ENCODE measurements at places on chromosomes 7 and 10.

GRCh38 chr7:100430493-100431285 is 1.1 kb downstream of the MEPCE start:
- DNase-seq = no peak

DNA sequence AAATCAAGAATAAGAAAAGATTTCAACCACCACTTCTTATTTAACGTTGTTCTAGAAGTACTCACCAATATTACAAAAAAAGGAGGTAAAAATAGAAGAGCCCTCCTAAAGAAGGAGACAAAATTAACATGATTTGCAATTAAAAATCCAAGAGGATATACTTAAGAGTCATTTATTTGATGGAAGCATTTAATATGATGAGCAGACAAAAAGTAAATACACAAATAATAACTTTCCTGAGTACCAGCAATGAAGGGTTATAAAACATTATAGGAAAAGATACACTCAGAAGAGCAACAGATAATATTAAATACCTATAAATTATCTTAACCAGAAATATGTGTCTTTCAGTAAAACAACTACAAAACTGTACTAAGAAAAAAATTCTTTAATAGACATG is 106.9 kb upstream of the STK17A start:
- no peak for DNase-seq

- no peak for DNase-seq
Observed at GRCh38 chr10:132094581-132095234, 29.0 kb downstream of the JAKMIP3 start.

- no peak for DNase-seq
Observed at GRCh38 chr10:51659344-51659743, 40.1 kb downstream of the CSTF2T start.

DNA sequence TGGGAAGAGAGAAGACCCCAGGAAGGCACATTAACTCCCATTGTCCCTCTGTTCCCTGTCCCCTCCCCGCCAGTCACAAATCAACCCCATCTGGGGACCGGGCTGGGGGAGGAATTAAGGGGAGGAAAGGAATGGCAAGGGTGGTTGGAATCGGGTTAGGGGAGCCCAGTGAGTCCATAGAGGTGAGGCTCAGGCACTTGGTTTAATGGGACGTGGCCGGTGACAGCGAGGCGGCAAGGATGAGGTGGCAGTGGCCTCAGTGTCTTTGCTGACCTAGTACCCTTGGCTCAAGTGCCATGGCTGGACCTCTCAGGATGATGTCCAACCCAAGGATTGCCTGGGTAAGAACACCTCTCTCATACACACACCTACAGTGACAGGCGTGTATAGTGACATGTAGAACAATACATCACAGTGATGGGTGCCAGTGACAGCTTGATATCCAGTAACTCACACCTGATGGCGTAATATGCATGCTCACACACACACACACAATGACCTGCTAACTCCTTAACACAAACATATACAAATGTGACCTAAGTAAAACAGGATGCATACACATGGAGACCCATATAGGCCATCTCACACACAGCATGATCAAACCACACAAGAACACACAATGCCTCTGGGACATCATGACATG is 12.3 kb downstream of the KCNIP2 start:
- DNase-seq = no peak

- no peak for DNase-seq
Observed at GRCh38 chr10:93841961-93842360, 51.8 kb upstream of the SLC35G1 start.
